Right cardiac atrium (tissue), 5 donors: ENCODE measurements at places on chromosomes 3 and 15. TPM values are rescaled to one million over a fixed set of nuclear protein-coding genes. Genes with fewer than 3 reads are reported as not detected.

Gene LCMT2
- 9.2 TPM for total RNA-seq

Gene RNF111
- 22.6 TPM for total RNA-seq

Gene LTF
- total RNA-seq, result 2.1 TPM

Gene DNAJC17
- 17.1 TPM for total RNA-seq

Gene TPRG1
- total RNA-seq, result 3.3 TPM

Gene CCDC13
- 0.26 TPM for total RNA-seq

Gene INAFM2
- total RNA-seq, result 115 TPM

Gene POLQ
- 0.64 TPM for total RNA-seq

Gene SMAD6
- 68.8 TPM for total RNA-seq

Gene ALDH1A3
- total RNA-seq, result 8.9 TPM

Gene ANP32A
- 145 TPM for total RNA-seq

Gene COL6A5
- not detected for total RNA-seq

Gene PSTPIP1
- 5.0 TPM for total RNA-seq

Gene PCCB
- 78.6 TPM for total RNA-seq

Gene CTXN2
- total RNA-seq, result not detected

Gene KLF13
- total RNA-seq, result 101 TPM

Gene SNTN
- total RNA-seq, result not detected

Gene ICE2
- total RNA-seq, result 30.1 TPM

Gene FBXW12
- not detected for total RNA-seq

Gene ADGRG7
- not detected for total RNA-seq

Gene PAK6
- 9.2 TPM for total RNA-seq

Gene GPX1
- total RNA-seq, result 193 TPM

Gene PLSCR2
- 0.23 TPM for total RNA-seq

Gene TRIM71
- total RNA-seq, result not detected

Gene GHRL
- total RNA-seq, result not detected

Gene NXPE3
- total RNA-seq, result 34.7 TPM

Gene KIF9
- 8.6 TPM for total RNA-seq

Gene MAP6D1
- 1.0 TPM for total RNA-seq

Gene CIB2
- total RNA-seq, result 59.0 TPM

Gene CACNA1D
- total RNA-seq, result 11.3 TPM

Gene RHO
- not detected for total RNA-seq

Gene COLQ
- 1.7 TPM for total RNA-seq

Gene CXCR6
- 0.53 TPM for total RNA-seq

Gene GFM1
- total RNA-seq, result 48.1 TPM

Gene KBTBD8
- total RNA-seq, result 7.1 TPM

Gene PAQR5
- 3.5 TPM for total RNA-seq

Gene SLC15A2
- total RNA-seq, result 0.56 TPM

Gene VILL
- total RNA-seq, result 9.3 TPM
